ENCODE measurements at places on chromosomes 4 and X.

- no peak for DNase-seq
Observed at GRCh38 chr4:52197306-52197705, 146.2 kb downstream of the SPATA18 start.

DNA sequence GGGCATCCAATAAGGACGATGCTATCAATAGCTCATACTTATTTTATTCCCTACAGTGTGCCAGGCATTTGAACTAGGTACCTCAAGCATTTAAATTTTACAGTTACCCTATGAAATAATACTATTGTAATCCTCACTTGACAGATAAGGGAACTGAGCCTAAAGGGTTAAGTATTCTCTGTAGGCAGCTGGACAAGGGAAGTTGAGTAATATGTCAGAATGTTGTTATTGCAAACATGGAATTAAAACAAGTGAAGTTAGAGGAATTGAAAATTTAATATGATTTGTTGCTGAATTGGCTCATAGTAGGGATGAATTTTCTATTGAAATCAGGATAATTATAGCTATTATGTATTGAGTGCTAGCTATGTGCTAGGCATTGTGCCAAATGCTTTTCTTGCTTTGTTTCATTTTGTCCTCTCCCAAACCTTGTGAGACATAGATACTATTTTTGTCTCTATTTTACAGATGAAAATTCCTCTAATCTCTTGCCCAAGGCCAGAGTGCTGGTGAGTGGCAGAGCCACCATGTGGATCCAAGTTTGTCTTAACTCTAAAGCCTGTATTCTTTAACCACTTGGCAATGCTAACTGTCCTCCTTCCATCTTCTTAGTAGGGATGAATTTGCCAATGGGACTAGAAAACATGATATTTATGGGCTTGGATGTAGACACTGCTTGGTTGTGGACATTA lies 58.1 kb downstream of the TMEM164 start:
- no peak for DNase-seq

GRCh38 chrX:1224954-1225353 lies 12.5 kb upstream of the CRLF2 start:
- DNase-seq: no peak

DNA sequence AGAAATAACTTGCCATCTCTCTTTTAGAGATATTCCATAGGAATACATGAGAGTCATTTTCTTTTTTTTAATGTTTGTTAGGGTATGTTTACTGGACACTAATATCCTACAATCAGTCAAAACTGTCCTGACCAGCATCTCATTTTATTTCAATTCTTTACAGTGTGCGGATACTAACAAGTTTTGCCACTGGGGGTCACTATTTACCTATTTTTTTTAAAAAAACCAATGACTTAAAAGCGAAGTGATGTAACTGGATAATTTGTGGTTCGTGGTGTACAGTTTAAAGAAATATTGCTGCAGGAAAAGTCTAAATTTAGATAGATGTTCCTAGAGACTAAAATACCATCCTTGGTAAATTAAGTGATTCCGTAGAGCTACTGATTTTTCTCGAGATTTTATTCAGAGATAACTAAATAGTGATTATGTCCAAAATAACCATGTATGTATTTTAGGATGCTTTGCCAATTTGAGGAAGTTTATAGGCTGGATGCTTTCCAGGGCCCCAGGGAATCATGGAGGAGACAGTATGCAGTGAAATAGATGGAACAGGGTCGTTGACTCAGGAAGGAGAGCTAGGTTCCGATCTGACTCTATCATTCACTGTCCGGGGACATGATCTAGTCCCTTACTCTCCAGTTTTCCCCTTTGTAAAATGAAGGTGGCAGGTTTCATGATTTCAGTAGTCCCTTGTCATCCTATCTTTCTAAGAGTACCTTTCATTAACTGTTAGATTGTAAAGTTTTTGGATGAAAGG lies 34.0 kb upstream of the GNPDA2 start:
- DNase-seq: no peak

- peak; percentile 62 for DNase-seq
Observed at GRCh38 chr4:86452924-86453531, 93.2 kb upstream of the MAPK10 start.

GRCh38 chrX:115233497-115234455 lies at the start of gene LRCH2:
Gene LRCH2, minus strand, starts transcription at chrX:115234096. Its CDS starts 55 bp downstream, at chrX:115234041.
- DNase-seq: no peak

DNA sequence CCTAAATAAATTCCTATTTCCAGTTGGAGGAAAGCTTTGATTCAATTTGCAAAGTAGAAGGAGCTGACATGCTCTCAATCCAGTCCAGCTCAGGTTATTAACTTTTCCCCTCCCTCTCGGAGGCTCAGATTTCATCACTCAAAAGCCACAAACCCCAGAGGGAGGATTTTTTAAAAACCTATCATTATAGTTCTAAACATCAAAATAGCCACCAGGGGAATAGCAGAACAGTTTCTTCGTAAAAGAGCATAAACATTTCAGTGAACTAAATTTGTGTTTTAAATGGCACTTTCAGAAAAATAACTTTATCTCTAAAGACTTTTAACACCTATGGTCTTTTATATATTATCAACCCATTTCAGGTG lies 8.8 kb downstream of the GPRIN3 start:
- no peak for DNase-seq

GRCh38 chrX:5220421-5220820 lies 1008.2 kb downstream of the NLGN4X start:
- no peak for DNase-seq

GRCh38 chrX:74519870-74520269 lies 94.6 kb downstream of the RLIM start:
- no peak for DNase-seq

DNA sequence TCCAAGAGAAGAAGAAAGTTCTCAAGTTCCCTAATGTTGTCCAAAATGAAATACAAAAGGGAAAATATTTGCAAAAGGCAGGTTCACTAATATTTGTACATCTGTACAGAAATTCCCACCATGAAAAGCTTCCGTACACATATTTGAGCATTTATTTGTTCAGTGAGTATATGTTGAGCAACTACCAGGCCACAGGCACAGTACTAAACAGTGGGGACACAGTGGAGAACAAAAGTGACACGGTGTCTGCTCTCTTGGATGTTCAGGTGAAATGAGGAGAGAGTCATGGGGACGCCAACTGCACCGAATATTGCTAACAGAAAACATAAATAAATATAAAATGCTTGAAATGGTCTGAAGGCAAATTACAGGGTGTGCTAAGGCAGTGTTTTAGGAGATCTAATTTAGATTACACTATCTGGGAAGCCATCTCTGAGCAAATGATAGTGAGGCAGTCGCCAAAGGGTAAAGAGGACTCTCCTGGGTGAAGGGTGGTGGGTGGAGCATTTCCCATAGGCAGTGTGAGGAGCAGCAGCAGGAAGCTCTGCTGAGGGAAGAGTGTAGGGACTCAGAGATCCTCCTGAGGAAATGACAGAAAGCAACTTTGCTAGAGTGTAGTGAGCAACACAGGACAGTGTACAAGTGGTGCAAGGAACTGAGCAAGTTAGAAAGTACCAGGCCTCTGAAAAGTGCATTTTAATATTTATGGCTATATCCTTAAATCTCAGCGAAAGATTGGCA lies 375.2 kb downstream of the GALNTL6 start:
- DNase-seq: no peak

- DNase-seq: no peak
Observed at GRCh38 chr4:40270609-40271008, 64.5 kb upstream of the CHRNA9 start.

DNA sequence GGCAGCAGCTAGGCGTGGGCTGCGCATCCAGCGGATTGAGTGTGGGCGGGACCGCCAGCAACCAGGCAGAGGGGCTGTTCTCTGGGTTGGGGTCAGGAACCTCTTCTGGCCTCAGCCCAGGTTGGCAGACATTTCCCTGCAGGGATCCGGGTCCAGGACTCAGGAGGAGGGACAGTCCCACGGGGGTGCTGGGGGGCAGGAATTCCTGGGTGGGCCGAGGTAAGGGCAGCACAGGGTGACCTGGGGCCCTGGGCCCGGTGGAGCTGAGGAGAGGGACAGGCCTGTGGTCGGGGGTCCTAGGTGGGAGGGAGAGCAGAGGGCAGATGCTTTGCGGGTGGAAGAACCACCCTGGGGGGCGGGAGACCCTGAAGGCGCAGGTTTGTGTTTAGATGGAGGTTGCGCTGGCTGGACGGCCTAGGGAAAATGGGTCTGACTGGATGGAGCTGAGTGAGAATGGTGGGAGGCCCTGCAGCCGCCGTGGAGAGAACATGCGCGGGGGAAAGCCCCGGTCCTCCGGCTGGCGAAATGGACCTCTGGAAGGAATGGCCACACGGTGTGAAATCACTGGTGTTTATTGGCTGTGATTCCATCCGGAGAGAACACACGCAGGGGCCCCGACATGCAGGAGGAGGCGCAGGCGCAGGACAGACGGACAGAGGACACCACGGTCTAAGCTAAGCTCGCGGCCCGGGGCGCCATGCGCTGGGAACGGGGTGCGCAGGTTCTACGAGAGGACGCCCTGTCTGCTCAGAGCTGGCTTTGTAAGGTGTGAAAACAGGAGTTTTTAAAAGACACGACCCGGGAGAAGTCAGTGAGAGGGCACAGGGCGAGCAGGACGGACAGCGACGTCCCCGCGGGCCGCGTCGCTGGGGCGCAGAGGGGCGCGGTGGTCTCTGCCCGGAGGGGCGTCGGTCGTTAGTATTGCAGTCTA lies 41.3 kb downstream of the CPLX1 start:
- no peak for DNase-seq

GRCh38 chr4:54065282-54066087 lies 1.1 kb upstream of the CHIC2 start:
- DNase-seq: no peak

- DNase-seq: no peak
Observed at GRCh38 chrX:66110112-66110511, 53.9 kb upstream of the HEPH start.

DNA sequence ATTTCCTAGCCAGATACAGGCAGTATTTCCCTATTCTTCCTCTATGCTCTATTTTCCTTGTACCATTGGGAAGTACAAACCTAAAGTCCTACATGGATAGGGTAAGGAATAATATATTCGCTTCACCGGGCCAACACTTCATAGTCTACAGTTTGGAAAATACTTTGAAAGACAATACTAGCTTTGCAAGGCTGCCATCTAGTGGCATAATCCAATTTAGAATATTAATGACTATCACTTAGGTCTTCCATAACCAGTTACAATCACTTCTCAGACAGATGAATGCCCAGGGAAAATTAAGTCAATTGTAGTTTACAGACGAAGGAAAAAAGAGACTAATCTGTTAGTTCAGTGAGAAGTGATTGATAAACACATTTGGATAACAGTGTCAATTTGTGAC lies 141.0 kb upstream of the FAM47C start:
- no peak for DNase-seq

DNA sequence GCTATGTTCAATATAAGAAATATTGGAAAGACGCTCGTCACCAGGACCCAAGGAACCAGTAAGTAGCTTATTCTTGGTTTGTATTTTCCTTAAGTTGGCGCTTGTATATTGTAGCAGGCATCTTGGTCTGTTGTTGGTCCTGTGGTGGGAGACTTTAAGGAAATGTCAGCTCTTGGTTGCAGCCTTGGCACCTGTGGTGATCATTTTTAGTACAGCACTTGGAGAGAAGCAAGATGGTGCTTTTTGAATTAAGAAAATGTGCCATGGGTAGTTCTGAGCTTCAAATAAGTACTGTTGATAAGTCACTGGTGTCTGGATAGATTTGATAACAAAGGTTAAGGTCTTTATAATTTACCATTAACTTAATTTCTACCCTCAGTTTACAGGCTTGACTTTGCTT lies 1.1 kb downstream of the RPS3A start:
- no peak for DNase-seq

Data from PC-9 (cell line).